ENCODE measurements at places on chromosomes 1 and 21.

DNA sequence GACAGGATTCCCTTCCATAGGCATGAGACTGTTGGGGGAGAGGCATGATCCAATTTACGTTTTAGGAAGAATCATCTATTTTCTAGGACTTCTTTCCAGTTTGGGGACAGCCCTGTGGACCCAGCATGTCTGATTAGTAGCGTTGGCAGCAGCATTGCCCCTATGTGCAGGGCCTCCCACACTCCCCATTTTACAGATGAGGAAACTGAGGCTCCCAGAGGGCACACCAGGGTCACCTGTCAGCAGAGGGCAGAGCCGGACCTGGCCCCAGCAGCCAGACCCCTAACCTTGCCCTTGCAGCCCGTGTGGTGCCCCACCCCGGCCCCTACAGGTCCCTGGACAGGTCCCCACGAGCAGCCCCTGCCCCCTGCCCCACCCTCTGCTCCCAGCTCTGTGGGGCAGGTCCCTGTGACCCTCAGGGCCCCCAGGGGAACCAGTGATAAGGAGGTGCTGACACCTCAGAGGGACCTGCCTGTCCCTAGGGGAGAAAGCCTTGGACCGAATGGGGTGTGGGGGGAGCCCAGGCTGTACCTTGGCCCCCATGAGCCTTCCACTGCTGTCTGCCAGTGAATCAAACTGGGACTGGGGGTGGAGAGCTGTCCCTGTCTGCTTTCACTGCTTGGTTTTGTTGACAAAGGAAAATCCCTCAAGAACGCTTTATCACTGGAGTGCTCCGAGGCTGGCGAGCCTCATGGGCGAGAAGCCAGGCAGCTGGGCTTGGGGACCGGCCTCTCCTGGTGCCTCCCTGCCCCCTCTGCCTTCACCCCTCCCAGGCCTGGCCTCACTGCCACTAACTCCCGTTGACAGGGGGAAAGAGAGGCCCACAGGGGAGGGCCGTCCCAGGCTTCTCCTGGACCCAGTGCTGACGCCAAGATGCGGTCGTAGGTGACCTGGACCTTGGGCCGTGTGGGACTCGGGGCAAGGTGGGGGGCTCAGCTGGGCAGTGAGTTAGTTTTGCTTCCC lies 39.4 kb upstream of the CCDC27 start:
- no peak for DNase-seq

- DNase-seq: peak; percentile 75
Measured at GRCh38 chr1:55214934-55215193, 300 bp downstream of the USP24 start.

DNA sequence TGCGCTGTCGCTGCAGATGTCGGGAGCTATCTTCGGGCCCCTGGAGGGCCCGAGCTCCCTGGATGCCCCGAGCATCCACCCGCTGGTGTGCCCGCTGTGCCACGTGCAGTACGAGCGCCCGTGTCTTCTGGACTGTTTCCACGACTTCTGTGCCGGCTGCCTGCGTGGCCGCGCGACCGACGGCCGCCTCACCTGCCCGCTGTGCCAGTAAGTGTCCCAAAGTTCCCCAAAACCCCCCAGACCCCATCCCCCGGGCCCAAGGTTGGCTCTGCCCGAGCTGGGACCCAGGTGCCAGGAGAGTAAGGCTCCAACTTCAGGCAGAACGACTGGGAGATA lies 569 bp downstream of the RNF207 start:
- DNase-seq: no peak

- no peak for DNase-seq
Measured at GRCh38 chr1:183636783-183637182, 1.2 kb upstream of the ARPC5 start.

- DNase-seq: no peak
Measured at GRCh38 chr1:209051570-209051969, 531.9 kb upstream of the CAMK1G start.

- no peak for DNase-seq
Measured at GRCh38 chr1:27299385-27300271, 22.3 kb upstream of the TMEM222 start.

DNA sequence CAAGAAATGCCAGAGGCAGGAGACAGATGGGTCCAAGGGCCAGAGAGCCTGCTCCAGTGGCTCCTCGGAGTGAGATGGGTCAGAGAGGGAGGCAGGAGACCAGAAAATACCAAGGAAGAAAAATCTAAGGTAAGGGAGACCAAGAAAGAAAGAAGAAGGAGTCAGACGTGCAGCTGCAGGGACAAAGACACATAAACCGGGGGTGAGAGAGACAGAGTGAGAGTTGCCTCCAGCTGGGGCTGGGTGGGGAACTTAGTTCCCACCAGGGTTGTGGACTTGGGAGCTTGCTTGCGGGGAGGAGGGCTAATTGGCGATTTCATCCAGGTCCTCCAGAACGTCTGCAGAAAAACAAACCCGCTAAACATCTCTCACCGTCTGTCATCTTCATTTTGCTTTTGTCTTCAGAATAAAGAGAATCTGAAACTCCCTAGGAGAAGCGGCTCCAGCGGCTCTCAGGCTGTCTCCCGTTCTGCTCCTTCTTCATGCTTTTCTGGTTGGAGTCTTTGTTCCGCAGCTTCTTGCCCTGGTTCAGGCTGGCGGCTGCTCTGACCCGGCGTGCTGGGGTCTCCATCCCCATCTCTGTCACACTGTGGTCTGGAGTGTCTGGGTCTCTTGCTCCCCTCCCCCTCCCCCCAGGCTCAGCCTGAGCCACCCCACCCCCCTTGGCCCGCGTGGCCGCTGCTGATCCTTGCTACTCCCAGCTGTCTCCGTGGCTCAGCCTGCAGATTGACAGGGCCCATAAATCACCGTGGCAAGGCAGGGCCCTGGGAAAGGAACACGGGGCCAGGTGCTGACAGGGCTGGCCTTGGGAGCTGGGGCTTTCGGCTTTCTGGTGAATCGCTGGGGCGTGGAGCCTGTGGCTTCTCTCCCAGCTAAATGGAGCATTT lies 66.6 kb downstream of the UBIAD1 start:
- no peak for DNase-seq

DNA sequence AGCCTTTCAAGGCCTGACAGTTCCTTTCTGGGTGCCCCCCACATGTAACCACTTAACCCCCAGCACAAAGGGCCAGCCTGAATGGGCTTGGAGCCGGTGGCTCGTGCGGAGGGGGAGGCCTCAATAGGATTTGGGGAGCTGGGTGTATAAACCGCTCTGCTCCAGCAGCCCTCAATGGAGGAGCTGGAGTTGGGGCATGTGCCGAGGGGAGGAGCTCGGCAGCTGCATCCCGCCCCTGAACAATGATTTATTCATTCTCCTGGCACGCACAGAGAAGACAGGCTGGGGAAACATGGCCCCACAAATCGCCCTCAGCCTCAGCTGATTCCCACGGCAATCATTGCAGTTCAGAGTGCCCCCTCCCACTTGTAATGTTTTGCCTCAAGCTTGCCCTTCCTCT lies 6.9 kb upstream of the C1orf216 start:
- DNase-seq: no peak

DNA sequence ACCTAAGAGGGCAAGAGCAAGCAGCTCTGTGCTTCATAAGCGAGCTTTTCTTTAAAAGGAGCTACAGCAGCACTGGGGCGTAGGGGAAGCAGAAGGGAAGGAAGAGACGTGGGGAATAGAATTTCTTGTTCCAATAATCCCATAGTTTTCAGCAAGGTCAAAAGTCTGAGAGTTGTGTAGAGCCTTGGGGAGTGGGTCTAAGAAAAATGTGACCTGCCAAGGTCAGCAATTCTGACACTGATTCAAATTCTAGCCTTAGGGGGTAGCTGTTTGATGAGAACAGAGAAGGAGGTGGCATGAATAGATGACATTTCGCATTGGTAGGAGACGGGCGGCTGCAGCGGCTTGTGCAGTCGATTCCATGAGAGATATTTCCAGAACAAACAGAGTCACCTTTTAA lies 22.4 kb downstream of the PRRX1 start:
- DNase-seq: no peak

GRCh38 chr1:12527564-12527963 lies 90.4 kb downstream of the DHRS3 start:
- no peak for DNase-seq

DNA sequence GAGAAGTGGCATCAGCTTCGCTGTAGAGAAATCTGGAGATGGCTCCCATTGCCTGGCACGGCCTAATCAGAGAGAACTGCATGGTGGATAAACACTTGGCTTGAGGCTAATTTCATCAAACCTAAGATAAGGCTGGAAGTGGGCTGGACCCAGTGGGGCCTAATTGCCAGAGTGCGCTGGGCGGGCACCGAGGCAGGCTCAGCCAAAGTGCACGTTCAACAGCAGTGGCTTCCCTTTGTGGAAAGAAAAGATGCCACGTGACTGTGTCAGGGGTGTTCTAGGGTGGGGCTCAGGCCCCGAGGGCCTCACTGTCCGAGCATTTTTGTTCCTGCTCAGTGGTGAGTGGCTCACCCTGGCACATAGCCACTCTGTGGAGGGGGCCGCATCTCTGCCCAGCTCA lies 5.8 kb downstream of the PLCH2 start:
- no peak for DNase-seq

DNA sequence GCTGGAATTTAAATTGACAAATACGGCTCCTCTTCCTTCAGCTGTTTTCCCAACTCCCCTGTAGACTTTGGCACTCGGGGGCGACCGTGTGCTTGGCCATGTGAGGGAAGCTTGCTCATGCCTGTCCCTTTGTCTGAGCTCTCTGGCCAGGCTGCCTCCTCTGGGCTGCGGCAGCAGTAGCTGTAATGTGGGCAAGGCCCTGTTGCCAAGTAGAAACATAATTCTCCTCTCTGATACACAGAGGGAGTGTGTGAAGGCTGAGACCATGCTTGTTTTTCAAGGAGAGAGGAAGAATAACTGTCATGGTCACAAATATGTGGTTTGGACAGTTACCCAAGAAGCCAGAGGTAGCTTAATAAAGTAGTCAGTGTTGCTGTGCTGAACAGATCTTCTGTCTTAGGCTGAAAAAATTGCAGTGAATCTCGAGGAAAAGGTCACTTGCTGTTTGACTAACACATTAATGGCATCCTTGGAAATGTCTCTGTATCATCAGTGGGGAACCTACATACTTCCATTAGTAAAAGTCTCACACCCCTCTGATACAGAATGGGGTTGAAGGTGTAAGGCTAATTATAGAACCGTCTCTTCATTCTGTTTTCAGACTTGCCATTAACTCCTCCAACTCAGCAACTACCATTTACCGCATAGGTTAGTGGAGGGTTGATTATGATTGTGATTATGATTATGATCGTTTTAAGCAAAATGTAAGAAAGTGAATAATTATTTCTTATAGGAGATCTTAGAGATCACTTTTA lies 94.6 kb downstream of the TGFB2 start:
- DNase-seq: no peak

GRCh38 chr1:192807211-192808162 lies 1.4 kb upstream of the RGS2 start:
- DNase-seq: no peak

DNA sequence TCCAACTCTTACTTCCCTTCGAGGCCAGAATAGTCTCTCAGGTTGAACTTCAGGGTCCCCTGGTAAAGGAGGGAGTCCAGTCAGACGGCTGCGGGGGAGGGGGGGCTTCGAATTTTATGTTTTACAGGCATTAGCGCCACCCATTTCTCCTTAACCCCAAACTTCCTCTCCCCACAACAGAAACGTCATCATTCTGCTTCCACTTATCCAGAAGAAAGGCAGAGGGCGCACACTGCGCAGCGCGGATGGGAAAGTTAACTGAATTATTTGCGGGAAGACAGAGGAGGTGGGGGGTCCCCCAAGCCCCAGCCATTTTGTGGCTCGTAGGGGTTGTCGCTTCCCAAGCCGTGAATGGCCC lies 529 bp upstream of the PRMT2 start:
- DNase-seq: peak; percentile 53

GRCh38 chr1:94790246-94790645 lies 29.9 kb upstream of the SLC44A3 start:
- no peak for DNase-seq

DNA sequence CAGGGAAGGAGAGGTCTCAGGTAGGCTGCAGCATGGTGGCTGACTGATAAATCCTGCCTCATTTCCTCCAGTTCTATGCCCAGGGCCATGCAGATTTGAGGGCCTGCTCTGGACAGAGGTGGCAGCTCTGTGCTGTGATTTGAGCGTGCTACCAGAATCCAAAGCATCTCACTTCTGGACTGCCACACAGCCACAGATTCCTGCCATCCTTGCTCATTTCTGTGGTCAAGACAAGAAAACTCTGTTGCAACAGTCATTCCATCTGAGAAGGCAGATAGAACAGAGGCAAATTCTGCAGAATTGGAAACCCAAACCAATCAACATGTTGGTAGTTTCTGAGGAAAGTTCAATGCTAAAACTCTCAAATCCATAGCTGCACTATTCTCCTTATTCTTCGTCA lies 102.8 kb upstream of the GALNT2 start:
- DNase-seq: no peak

DNA sequence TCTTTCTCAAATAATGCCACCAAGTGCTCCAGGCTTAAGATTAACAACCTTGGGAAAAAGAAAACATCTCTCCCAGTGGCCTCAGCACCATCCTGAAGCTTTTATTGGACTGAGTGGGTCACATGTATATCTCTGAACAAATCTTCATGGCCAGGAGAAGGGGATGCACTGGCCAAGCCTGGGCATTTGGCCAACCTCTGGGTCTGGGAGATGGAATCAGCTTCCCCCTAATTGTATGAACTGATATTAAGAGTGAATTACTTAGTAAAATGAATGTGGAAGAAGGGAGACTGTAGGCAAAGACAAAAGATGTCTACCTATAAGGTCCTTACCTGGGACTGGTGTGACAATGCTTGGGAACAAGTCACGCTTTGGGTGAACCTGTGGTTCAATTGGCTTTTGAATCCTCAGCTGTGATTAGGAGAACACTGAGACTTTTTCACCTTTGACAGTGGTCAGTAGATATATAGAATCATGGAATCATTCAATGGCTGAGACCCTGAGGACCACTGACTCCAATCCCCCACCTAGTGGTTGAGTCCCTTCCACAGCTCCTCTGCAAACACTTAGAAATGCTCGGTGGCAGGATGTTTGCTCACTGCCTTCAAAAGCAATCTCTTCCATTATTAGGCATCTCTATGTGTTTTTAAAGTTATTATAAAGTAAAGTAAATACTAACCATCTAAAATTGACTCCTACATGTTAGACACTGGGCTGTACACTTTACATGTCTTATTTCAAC lies 102.6 kb upstream of the ATP1A1 start:
- DNase-seq: no peak

DNA sequence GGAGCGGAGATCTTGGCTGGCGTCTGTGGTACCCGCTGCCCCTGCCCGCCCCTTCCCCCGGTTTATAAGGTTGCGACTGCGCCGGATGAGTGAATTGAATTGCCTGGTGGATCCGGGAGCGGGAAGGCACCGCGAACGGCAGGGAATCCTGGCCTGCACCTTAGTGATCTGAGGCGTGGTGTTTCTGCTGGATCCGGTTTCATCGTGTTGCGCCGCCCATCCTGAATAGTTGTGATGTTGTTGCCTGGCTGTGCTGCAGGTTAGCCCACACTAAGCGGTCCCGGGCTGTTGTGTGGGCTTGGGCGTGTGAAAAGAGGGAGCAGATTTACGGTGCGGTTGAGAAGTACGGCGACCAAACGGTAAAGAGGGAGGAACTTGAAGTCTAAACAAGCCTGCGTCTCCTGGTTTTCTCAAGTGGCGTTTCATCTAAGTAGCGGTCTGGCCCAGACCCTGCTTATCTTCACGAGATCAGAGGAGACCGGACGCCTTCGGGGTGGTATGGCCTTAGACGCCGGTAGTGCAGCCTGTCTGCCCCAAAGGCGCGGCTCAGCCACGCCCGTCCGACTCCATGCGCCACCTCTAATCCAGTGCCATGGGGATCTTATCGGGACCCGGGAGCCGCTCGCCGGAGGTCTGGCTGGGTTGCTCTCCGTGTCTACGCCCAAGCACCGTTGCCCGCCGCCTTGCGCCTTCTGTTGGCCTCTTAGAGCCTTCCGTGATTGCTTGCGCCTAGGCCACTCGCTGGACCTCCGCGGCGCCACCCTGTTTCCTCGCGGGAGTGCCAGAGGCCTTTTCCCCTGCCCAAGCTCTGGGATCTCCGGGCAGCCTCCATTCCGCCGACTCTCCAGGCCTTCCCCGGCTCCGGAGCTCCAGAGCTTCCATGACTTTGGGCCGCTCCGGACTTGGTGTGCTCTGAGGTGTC lies 87.5 kb upstream of the RHOU start:
- DNase-seq: peak; percentile 15

Data from H1 (cell line).